ENCODE measurements at places on chromosomes 4 and X. TPM values are rescaled to one million over a fixed set of nuclear protein-coding genes. Genes with fewer than 3 reads are reported as not detected.

The RNF128 gene
- polyA plus RNA-seq: not detected

The ENAM gene
- polyA plus RNA-seq: not detected

The FOXP3 gene
- polyA plus RNA-seq: not detected

The MAGEB1 gene
- not detected for polyA plus RNA-seq

The GRIPAP1 gene
- 17.3 TPM for polyA plus RNA-seq

The BMX gene
- 5.3 TPM for polyA plus RNA-seq

The CABS1 gene
- polyA plus RNA-seq: not detected
